Ovary (tissue), 10 donors: ENCODE measurements at places on chromosomes 1 and 21. TPM values are rescaled to one million over a fixed set of nuclear protein-coding genes. Genes with fewer than 3 reads are reported as not detected.

The CCT3 gene
- total RNA-seq, result 175 TPM

The DIO1 gene
- not detected for total RNA-seq

GRCh38 chr1:221343136-221343535, 398.8 kb downstream of the DUSP10 start:
- no peak for DNase-seq

DNA sequence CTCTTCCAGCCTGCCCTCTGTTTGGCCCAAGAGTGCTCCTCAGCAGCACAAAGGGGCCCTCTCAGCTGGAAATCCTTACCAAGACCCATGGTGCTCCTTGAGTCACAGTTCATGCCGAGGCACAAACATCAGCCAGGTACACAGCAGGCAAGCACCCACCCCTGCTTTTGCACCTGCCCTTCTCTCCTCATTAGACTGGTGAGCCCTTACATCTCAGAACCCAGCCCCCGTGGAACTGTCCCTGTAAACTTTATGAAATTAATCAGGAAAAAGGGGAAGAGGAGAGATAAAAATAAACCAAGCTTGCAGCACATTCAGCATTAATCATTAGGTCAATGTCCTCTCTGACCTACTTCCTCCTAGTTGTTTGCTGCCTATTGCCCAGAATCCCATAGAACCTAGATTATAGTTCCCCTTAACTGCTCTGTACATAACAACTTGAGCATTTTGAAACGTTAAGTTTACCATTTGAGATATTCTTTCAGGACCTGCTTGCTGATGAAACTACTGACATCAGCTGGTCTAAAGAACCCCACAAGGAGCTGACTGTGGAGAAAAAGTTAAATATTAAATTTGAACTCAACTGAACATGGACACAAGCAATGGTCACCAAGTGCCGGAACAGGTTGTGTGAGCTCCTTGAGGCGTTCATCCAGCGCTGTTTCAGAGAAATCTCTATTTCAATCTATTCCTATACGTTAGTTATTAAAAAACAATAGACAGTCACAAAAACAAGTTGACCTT, 738.4 kb downstream of the MATN1 start:
- no peak for DNase-seq

- no peak for DNase-seq
These were observed 68.9 kb upstream of the PARP1 start for GRCh38 chr1:226476648-226477319.

The C1orf21 gene
- total RNA-seq, result 60.3 TPM

The SELENON gene
- total RNA-seq, result 73.9 TPM

- DNase-seq, result no peak
These were observed 6.7 kb upstream of the VSIG8 start for GRCh38 chr1:159869173-159869572.

- DNase-seq, result no peak
These were observed 92.6 kb upstream of the B3GALT2 start for GRCh38 chr1:193278968-193279367.

DNA sequence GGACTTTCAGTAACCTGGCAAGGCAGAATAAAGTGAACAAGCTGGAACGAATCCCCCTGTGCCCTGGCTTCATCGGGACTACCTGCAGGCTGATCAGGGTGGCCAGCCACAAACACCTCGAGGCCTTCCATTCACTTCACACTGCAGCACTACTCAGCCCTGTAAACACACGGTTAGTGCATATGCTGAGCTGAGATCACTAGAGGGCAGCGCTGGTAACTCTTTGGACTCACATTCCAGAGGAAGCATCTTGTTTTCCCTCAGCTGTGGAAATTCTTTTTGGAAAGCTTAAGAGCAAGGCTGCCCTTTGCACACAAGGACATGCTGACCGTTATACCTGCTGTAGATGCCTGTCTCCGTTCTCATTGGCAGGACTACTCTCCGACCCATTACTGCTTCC, 32.1 kb downstream of the PCSK9 start:
- DNase-seq, result no peak

The FGR gene
- total RNA-seq, result 8.2 TPM

DNA sequence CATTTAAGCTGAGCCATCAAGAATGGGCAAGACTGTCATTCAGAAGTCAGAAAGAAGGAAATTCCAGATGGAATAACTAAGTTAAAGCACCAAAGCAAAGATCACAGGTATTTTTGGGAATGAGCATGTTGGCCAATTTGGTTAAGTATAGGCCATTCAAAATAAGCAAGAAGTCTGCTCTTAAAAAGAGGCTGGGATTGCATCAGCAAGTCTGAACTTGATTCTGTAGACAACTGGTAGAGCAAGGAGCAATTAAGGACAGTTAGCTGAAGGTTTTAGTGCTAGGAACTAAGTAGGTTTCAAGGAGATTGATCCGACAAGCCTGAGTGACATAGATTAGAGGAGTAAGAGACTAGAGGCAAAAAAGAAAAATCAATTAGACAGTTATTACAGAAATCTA, 8.4 kb downstream of the ANKRD45 start:
- no peak for DNase-seq

- DNase-seq, result no peak
These were observed 12.7 kb downstream of the CFAP298 start for GRCh38 chr21:32599526-32599925.

- DNase-seq, result no peak
These were observed 69.9 kb downstream of the TNFSF4 start for GRCh38 chr1:173137107-173137706.

The BARHL2 gene
- total RNA-seq, result not detected

- DNase-seq, result no peak
These were observed 181.9 kb upstream of the B3GALT2 start for GRCh38 chr1:193368302-193368701.

- DNase-seq, result peak; percentile 64
These were observed 23.9 kb upstream of the ITLN2 start for GRCh38 chr1:160978510-160978927.

The PM20D1 gene
- total RNA-seq, result 1.3 TPM

GRCh38 chr1:172932981-172933380, 117.8 kb downstream of the TNFSF18 start:
- no peak for DNase-seq
